Right kidney (tissue), 9 donors: ENCODE measurements at places on chromosomes 2 and 18.

DNA sequence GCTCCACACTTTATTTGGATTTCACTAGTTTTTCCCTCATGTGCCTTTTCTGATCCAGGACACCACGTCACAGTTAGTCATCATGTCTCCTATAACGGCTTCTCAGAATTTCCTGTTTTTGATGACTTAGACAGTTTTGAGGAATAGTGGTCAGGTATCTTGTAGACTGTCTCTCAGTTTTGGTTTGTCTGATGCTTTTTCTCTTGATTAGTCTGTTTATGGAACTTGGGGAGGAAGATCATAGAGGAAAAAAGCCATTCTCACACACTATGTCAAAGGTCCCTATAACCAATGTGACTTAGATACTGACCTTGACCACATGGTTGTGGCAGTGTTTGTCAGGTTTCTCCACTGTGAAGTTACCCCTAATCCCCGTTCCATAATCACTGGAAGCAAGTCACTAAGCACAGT lies 89.0 kb downstream of the RAPH1 start:
- no peak for DNase-seq

DNA sequence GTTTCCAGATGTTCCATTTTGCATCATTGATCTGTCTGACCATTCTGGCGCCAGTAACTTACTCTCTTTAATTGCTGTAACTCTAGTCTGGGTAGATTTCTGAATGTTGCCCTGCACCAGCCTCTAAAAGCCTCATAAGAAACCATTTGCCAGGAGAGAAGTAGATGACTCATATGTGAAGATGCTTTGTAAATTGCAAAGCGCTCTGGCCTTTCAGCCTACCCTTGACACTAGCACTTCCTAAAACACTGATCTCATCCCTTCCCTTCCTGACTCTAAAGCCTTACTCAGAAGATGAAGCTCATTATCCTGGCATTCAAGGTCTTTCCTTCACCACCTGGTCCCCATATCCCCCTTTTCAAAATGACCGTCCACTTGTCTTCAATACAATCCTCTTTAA lies 193.2 kb upstream of the MEX3C start:
- DNase-seq = no peak

DNA sequence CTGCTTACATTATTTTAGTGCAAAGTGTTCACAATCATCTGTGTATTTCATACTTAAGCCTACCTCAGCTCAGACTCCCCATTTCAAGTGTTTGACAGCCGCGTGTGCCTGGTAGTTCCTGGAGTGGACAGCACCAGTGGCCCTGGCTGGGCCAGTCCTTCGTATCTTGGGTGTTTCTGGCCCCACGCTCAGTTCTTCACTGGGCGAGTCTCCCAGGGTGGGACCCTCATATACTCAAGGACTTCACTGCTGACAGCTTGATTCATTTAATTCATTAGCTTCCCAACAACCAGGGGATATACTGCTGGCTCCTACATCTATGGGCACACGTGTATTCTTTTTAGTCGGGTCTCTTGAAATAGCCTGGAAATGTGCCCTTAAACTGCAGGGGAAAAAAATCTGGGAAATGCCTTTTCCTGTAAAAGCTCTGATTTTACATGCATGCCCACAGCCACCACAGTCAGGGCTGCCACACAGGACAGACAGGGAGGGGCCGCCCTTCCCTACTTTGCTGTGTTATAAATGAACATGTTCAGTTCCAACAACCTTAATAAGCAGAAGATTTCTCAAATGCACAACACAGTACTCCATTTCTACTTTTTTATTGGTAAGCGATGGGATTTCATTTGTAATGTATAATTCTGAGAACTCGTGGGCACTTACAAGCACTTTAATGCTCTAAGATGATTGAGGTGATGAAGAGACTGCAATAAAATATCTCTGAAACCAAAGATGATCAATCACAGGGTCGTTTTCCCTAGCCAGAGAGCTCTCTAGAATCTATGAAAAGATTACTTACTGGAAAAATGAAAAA lies 205.5 kb upstream of the REV1 start:
- no peak for DNase-seq

GRCh38 chr18:36075862-36076587 lies 8.7 kb upstream of the RPRD1A start:
- DNase-seq = peak; percentile 16

DNA sequence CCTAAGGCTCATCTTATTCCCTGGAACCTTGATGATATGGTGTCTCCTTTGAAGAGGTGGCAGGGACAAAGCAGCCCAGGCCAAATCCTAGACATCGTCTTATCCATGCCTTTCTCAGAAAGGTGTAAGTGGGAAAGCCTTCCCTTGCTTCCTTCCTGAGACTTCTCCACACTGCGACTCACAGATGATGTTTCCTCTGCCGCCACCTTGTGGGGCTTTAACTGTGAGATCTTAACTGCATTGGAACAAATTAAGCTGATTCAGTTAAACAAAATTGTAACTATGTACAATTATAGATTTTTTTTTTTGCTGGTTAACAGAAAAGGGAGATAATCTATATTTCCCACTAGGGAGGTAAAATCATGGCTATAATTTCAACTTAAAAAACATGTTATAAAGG lies 10.0 kb upstream of the GCA start:
- no peak for DNase-seq

DNA sequence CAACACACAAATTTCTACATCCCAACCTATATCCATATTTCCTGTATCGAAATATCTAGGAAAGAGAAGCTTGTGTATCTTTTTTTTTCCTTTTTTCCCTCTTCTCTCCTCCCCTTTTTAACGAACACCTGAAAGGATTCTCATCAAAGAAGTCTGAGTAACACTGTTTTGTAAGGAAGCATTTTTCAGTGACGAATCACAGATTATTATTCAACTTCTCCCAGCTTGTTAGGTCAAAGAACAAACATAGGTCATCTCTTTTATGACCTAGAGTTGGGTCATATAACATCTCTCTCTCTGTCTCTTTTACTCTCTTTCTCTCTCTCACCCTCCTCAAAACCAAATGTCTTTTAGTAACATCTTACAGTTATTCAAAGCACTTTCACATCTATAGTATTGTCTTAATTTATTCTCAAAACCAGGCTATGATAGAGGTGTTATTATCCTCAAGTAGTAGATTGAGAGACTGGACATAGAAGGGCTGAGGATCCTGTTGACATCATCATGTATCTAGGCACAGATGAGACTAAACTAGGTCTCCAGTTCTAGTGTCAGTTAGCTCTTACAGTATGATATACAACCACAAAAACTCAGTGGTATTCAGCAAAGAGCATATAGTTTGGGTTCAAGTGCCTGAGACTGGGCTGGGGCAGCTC lies 80.1 kb upstream of the SPOPL start:
- DNase-seq = no peak

- DNase-seq = peak; percentile 50
Observed at GRCh38 chr2:55112229-55113031, 62.2 kb upstream of the RTN4 start.

GRCh38 chr2:139271149-139271548 lies 491.0 kb upstream of the NXPH2 start:
- DNase-seq = no peak
